ENCODE measurements at places on chromosomes 2 and 18.

- no peak for DNase-seq
These were observed 12.9 kb downstream of the GPR17 start for GRCh38 chr2:127658641-127659407.

GRCh38 chr2:204946892-204947291 lies 401.6 kb downstream of the PARD3B start:
- no peak for DNase-seq

DNA sequence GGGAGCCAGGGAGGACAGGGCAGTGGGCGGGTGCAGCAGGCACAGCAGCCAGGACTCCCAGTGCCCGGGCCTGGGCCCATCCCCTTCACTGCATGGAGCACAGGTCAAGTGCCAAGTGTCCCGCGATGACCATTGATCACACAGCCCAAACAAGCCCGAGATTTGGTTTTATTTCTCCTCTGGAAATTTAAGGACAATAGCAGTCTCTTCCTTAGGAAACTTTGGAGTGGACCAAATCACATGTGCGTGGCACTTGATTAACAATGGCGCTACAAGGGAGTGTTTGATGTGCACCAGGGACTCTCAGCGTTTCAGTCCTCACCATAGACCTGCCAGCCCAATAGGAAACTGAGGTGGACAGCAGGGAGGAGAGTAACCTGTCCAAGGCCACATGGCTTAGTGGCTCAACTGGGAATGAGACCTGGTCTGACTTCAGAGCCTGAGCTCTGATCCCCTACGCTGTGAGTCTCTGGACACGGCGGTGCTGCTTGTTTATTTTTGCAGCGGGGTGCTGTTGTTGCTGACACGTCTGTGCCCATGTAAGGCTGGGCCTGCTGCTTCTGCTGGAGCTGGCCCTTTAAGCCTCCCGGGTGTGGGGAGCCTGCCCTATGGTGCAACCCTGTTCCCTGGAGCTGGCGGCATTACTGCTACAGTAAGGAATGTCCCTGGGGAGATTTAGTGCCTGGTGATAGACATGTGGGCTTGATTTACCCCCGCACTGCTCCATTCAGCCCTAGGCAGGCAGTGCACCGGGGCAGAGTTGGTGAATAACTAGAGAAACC lies 194.2 kb downstream of the INHBB start:
- no peak for DNase-seq

DNA sequence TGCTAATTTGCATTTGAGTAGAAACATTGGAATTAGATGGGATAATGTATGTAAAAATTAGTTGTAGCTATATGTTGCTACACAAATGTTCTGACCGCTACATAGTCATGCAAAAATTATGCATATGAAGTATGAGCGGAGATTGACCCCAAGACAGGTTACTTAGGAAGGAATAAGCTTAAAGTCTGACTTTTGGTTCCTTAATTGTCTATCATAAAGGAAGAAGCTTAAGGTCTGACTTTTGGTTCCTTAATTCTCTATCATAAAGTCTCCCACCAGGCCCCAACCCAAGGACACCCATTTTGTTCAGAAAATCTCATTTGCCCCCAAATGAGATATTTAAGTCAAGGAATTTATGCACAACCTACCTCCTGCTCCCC lies 106.5 kb downstream of the EVA1A start:
- no peak for DNase-seq

GRCh38 chr18:6751222-6751621 lies 21.7 kb downstream of the ARHGAP28 start:
- DNase-seq: no peak

- DNase-seq: no peak
These were observed 365.2 kb downstream of the AKAIN1 start for GRCh38 chr18:4831791-4832375.

GRCh38 chr18:58405107-58405898 lies 223.6 kb downstream of the ALPK2 start:
- DNase-seq: no peak

DNA sequence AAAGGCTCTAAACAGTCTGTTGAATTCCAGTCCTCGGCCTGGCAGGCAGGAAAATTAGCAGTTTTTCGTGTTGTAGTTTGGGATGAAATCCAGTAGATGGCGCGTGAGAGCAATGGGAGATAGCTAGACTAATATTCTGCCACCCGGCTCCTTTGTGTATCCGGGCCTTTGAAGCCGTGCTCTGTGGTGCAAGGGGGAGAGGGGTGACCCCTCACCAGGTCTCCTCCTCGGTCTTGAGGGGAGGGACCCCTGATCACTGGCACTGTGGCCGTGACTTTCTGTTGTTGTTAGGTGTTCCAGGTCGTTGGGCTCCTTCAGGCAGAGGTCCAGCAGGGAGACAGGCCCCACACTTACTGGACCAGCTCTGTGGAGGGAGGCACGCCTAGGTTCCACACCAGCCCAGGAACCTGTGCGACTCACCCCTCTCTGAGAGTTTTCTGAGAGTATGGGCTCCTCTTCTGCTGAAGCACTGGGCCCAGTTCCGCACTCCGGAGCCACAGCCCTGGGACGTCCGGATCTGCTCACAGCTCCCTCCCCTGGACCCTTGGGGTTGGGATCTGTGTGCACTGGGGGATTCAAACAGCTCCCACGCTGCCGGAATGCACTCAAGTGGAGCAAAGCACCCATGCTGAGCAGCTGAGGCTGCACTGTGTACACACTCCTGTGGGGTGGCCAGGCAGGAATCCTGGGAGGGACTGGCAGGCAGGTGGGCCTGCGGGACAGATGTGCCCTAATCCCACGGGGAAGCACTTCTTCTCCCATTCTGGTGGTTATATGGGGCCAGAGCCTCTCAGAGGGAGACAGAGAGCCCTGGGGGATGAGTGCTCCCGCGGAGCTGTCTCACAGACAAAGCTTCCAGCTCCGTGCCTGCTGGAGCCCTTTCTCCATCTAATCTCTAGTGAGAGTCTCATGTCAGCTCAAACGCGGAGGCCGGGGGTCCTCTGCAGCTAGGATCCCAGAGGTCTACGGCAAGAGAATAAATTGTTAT lies 8.8 kb downstream of the GKN2 start:
- peak; percentile 53 for DNase-seq

- DNase-seq: no peak
These were observed 266.4 kb upstream of the ETAA1 start for GRCh38 chr2:67130531-67131256.

GRCh38 chr2:139237023-139237422 lies 456.8 kb upstream of the NXPH2 start:
- DNase-seq: no peak

GRCh38 chr2:44705876-44706480 lies 235.5 kb upstream of the SIX3 start:
- DNase-seq: no peak

GRCh38 chr18:35484034-35484433 lies 13.7 kb downstream of the INO80C start:
- no peak for DNase-seq

- DNase-seq: no peak
These were observed 109.1 kb upstream of the CYP1B1 start for GRCh38 chr2:38185012-38185491.

DNA sequence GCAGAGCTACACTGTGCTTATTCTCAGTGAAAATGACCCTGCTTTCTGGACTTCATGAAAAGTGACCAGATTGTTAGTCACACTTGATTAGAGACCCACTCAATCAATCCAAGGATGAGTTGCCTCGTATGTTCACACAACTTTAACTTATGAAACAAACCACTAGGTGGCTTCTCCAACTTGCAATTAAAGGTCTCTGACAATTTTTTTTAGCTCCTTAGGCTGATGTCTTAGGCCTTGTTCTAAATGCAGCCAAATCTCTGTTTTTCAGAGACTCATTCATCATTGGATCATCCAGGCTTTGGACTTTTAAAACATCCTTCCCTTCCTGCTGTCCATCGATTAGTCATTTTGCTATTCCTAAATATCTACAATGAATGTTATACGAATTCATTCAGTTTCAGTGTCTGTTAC lies 63.4 kb downstream of the MREG start:
- DNase-seq: peak; percentile 28

GRCh38 chr2:162926907-162927306 lies 88.3 kb upstream of the KCNH7 start:
- DNase-seq: no peak

DNA sequence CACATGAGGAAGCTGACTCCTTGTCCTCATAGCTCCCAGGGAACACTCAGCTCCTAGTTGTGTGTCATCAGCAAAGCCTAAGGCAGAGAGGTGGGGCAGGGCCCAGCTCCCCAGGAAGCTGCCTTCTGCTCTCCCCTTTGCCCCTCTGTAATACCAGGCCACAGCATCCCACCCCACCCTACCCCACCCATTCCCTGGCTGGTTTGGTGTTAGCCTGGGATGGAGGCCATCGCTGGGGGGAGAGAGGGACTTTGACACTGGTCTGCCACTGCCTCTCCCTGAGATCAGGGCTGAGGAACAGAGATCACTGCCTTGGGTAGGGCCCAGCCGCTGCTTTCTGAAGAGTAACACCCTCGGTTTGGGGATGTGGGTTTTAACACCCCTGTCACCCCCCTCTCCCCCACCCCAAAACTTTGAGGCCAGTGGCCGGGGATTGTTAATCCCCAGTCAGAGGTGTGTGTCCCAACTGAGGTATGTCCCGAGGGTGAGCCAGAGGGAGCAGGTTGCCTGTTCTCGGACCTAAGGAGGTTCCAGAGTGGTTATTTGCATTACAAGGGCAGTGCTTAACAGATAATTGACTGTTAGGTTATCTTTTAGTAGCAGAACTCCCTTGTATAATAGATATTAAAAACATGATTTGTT lies 41.4 kb downstream of the TET3 start:
- no peak for DNase-seq

GRCh38 chr2:45713136-45713535 lies 61.7 kb downstream of the PRKCE start:
- DNase-seq: no peak

- no peak for DNase-seq
These were observed 76.8 kb downstream of the POU3F3 start for GRCh38 chr2:104930732-104931131.

DNA sequence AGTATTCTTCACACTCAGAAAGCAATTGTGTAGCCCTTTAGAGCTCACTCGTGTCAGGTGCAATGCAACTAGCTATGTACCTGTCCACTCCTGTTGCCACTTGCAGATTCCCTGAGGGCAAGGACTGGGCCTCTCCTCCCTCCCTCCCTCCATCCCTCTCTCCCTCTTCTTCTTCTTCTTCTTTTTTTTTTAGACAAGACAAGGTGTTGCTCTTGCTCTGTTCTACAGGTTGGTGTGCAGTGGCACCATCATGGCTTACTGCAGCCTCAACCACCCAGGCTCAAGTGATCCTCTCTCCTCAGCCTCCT lies 119.7 kb downstream of the ACKR3 start:
- no peak for DNase-seq

- no peak for DNase-seq
These were observed 156.6 kb upstream of the ID2 start for GRCh38 chr2:8525236-8525581.

DNA sequence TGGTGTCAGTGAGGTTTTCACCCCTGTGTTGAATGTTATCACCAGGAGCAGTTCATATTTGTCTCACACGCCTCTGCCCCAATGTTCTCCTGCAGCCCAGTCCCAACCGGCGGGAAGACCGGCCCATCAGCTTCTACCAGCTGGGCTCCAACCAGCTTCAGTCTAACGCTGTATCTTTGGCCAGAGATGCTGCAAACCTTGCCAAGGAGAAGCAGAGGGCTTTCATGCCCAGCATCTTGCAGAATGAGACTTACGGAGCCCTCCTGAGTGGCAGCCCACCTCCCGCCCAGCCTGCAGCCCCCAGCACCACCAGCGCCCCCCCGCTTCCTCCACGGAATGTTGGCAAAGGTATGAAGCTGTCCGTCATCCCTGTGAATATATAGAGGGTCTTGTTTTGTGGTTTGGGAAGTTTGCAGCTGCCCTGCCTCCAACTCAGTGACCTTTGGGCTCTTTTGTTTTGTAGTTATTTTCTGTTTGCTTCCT lies 35.1 kb downstream of the ITGB1BP1 start:
- DNase-seq: no peak

DNA sequence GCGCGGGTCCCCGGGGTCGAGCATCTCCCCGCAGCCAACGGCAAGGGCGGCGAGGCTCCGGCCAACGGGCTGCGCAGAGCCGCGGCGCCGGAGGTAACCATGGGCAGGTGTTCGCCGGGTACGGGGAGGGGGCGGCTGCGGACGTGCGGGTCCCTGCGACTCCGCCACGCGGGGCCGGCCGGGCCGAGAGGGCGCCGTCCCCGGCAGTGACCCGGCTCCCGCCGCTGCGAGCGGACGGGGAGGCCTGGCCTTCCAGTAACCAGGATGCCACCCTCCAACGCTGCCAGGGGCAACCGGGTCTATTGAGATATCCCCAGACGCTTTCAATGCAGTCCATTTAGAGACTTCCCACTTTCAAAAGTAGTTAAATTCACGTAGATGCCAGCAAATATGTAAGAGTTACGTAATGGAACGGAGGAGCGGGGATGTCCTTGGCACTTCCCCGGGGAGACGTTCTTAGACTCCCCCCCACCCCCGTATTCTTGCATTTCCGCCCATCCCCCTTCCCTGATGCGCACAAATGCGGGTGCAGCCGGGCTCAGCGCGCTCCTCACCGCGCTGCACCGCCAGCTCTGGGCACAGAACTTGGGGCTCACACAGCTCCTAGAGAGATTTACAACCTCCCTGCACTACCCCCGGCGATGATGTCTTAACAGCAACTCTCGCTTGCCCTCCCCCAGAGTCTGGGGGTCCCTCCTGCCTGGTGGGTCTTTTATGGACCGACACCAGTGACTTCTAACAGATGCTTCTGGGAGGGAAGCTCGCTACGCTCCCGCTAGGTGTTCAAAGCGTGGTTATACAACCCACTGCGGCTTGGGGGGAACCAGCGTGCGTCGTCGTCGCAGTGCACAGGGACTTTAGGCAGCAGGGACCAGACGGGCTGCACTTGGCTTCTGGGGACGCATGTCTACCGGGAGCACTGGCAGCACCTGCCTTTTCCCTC lies 657 bp downstream of the SGPP2 start:
- no peak for DNase-seq

- no peak for DNase-seq
These were observed 273.6 kb downstream of the CCDC74A start for GRCh38 chr2:131801210-131801744.

DNA sequence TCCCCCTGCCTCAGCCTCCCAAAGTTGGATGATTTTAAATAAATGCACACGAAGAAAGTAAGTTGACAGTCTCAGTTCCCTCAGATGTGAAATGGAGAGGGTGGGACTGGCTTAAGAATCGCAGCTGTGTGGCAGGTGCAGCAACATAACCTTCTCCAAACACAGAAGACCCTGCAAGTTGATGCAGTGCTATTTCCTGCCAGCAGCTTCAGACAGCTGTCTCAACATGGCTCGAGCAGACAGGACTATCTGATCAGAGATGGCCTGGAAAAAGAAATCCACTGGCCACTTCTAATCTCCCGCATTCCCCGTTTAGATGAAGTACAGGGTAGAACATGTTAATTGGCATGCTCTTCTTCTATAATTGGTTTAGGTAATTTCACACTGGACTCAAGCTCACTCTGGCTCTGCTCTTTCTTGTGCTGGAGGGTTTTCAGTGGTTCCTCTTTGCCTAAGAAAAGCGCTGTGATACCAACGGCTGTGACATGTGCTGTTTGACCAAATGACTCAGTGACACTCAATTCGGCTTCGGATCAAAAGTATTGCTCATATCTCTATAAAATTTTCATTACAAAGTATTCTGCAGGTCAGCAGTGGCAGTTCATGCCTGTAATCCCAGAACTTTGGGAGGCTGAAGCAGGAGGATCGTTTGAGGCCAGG lies 40.2 kb downstream of the MYOM1 start:
- no peak for DNase-seq
